Left renal pelvis (tissue), 4 donors: ENCODE measurements at places on chromosomes 4 and X. TPM values are rescaled to one million over a fixed set of nuclear protein-coding genes. Genes with fewer than 3 reads are reported as not detected.

The USP9X gene
- polyA plus RNA-seq, result 50.4 TPM

The TLR6 gene
- 0.85 TPM for polyA plus RNA-seq

The TCP11X1 gene
- polyA plus RNA-seq, result not detected

The SPATA4 gene
- 1.2 TPM for polyA plus RNA-seq

The HSFX2 gene
- polyA plus RNA-seq, result not detected

The CFP gene
- polyA plus RNA-seq, result 2.2 TPM

The ADAM29 gene
- 0.10 TPM for polyA plus RNA-seq

The CXorf58 gene
- polyA plus RNA-seq, result 0.17 TPM

The RASL11B gene
- 26.7 TPM for polyA plus RNA-seq

The CT55 gene
- not detected for polyA plus RNA-seq

The RAP1GDS1 gene
- 31.4 TPM for polyA plus RNA-seq

The WDFY3 gene
- 46.2 TPM for polyA plus RNA-seq

The GAB3 gene
- 2.2 TPM for polyA plus RNA-seq
